ENCODE measurements at places on chromosomes 6 and 20. TPM values are rescaled to one million over a fixed set of nuclear protein-coding genes. Genes with fewer than 3 reads are reported as not detected.

DNA sequence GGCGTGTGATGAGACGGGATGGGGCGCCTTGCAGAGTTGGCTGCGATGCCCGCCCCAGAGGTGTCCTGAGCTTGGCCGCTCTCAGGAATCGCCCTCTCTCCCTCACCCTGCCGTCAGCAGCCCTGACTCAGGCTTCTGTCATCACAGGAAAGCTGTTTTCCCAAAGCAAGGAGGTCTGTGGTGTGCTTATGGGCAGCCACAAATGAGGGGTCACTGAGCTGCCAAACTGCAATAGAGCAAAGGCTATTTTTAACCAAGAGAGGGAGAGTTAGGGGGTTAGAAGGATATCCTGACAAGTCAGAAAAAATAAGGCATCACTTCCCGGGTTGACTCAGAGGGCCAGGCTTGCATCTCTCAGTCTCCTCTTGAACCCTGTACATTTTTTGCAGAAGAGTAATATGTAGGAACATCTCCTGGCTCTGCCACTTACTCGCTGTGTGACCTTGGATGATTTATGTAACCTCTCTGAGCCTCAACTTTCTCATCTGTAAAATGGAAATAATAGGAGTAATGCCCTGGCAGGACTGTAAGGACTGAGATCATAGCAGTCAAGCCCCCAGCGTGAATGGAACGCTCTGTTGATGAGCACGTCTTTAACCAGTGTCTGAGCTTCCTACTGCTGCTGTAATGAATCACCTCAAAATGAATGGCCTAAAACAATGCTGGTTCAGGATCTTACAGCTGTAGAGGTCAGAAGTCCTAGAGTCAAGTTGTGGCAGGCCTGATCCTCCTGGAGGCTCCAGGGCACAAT, 181.9 kb downstream of the NFATC2 start:
- peak; percentile 19 for DNase-seq

DNA sequence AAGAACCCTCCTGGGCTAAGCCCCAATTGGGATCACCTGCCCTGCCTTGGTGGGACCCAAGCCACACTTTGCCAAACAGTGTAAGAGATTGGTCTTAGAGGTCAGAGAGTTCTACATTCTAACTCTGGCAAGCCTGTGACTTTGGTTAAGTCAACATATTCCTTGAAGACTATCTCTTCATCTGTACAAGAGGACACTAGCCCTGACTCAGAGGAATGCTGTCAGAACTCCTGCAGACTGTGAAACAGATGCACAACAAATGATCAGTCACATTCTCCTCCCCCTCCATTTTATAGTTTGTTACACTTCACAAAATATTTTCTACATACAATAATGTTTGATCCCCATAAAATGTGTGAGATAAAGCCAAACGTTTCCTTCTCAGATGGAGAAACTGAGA, 91.7 kb upstream of the EPB41L1 start:
- no peak for DNase-seq

DNA sequence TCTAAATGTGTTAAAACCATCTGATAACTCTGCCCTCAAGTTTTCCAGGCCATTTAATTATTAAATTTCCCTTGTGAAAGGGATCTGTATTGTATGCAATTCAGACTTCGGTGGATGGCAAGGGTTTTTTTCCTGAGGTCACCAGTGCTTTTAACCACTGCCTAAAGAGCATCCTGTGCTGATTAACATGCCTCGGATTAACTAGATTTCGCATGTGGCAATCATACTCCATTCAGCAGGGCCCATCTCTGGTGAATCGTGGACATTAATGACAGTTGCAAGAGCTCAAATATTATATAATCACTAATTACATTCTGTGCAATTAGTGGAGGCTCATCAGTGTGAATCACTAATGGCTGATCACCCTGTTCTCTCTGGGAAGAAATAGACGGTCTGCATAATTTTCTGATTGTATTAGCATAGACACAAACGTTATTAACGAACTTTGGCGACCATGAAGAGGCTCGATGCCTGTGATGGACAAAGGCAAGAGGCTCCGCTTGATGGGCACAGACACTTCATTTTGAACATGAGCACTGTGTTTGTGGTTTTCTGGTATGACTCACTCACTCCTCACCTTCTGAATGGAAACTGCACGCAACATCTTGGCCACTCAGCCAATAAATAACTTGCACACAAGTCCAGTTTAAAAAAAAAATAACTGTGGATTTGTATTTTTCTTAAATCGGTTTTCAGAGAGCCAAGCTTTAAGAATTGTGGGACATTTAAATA, 31.4 kb downstream of the LINC00237 start:
- no peak for DNase-seq

- no peak for DNase-seq
Observed at GRCh38 chr6:73743556-73743955, 47.6 kb downstream of the CD109 start.

The ARG1 gene
- not detected for total RNA-seq
